Activated T-helper 1 cell treated with anti-CD3 and anti-CD28 coated beads, Interleukin-12 subunit alpha, Interleukin-12 subunit beta, Interleukin-2, Interleukin-4 antibody, amounts not matched to agents 30 ng/mL and 10 ng/mL and 1 ng/mL, durations not matched to agents 14 hours and 24 hours and 36 hours (primary cell): ENCODE measurements at places on chromosomes 7 and 10. TPM values are rescaled to one million over a fixed set of nuclear protein-coding genes. Genes with fewer than 3 reads are reported as not detected.

The CLEC2L gene
- not detected in 2 replicates for total RNA-seq

The CACNB2 gene
- 0.13 TPM in 1 of 2 replicates, not detected in the other for total RNA-seq

The BLVRA gene
- total RNA-seq: 48.1 and 52.9 TPM in 2 replicates

The CELF2 gene
- 110 and 111 TPM in 2 replicates for total RNA-seq

The AOAH gene
- total RNA-seq: 12.3 and 14.0 TPM in 2 replicates

The RRP12 gene
- 99.9 and 104 TPM in 2 replicates for total RNA-seq

The FAM237B gene
- total RNA-seq: not detected in 2 replicates

The ATOH7 gene
- not detected in 2 replicates for total RNA-seq

The ABLIM1 gene
- total RNA-seq: 14.2 TPM in 2 replicates

The GPR22 gene
- not detected in 2 replicates for total RNA-seq

The PODXL gene
- total RNA-seq: 0.75 and 1.3 TPM in 2 replicates

The RALA gene
- 38.8 and 43.4 TPM in 2 replicates for total RNA-seq

The SIRT1 gene
- total RNA-seq: 27.4 and 29.3 TPM in 2 replicates

The MKX gene
- total RNA-seq: not detected in 2 replicates

The GRID2IP gene
- total RNA-seq: 0.08 and 0.12 TPM in 2 replicates

The CLCN1 gene
- not detected in 2 replicates for total RNA-seq

The EBLN1 gene
- not detected in 2 replicates for total RNA-seq

The VGF gene
- total RNA-seq: 0.10 and 0.21 TPM in 2 replicates

The LIPF gene
- not detected in 2 replicates for total RNA-seq

The LIPM gene
- total RNA-seq: not detected in 2 replicates

The NEUROD6 gene
- total RNA-seq: not detected in 2 replicates

The TMEM176B gene
- not detected in 2 replicates for total RNA-seq

The IGFBP1 gene
- not detected in 2 replicates for total RNA-seq

The TFPI2 gene
- not detected in 2 replicates for total RNA-seq

The ZNF775 gene
- total RNA-seq: 3.9 and 4.5 TPM in 2 replicates

The PRF1 gene
- total RNA-seq: 100 and 103 TPM in 2 replicates

The CFAP46 gene
- total RNA-seq: not detected in 2 replicates

The LIPJ gene
- total RNA-seq: not detected in 2 replicates

The BTBD16 gene
- total RNA-seq: not detected in 2 replicates

The THNSL1 gene
- 3.0 and 3.1 TPM in 2 replicates for total RNA-seq

The GPR15LG gene
- total RNA-seq: not detected in 2 replicates
